ENCODE measurements at places on chromosomes 2 and 18.

DNA sequence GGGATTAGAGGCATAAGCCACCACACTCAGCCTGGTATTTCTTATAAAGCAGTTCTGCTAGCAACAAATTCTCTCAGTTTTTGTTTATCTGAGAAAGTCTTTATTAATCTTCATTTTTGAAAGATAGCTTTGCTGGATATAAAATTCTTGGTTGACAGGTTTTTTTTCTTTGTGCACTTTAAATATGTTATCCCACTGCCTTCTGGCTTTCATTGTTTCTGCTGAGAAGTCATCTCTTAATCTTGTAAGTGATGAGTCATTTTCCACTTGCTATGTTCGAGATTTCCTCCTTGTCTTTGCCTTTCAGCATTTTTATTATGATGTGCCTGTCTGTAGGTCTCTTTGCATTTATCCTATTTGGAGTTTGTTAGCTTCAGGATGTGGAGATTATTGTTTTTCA is 5.9 kb upstream of the ELAC1 start:
- DNase-seq: no peak

- DNase-seq: no peak
Measured at GRCh38 chr18:2979871-2980790, 32.8 kb downstream of the LPIN2 start.

- no peak for DNase-seq
Measured at GRCh38 chr2:68172990-68173700, 15.5 kb downstream of the PNO1 start.

DNA sequence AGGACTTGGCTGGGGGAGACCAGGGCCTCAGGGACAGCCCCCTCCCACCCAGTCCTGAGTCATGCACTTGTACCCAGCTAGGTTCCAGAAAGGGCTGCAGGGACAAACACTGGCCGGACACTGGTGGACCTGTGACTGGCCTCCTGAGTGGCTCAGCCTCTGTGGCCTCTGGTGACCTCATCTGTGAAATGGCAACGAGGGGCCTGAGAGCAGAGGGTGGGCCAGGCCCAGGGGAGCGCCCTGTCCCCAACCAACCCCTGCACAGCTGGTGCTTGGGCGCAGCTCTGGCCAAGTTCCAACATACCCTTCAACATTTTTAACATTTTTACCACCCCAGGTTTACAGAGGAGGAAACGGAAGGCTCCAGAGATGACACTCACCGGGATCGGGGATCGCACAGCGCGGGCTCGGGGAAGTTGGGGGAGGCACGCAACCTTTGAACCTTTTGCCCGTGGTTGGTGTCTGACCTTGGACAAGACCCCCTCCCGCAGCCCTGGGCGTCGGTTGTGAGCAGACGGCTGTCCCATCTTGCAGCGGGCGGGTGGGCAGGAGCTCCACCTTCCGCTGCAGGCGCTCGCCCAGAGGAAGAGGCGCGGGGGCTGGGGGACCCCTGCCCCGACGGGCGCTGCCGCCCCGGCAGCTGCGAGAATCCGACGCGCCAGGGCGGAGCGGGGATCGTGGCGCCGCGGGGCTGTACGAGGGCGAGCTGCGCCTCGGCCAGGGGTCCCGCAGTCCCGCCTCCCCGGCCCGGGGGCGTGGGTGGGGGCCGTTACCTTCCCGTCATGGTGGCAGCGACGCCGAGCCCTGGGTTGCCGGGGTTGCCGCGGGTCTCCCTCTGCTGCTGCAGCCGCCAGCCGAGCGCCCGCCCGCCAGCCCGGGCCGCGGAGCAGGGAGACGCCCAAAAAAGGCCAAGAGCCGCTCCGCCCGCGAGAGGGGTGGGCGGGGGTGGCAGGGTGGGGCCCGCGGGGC is 805 bp downstream of the LIMS2 start:
- no peak for DNase-seq
